Keratinocyte (primary cell): ENCODE measurements at places on chromosomes 3 and 15.

GRCh38 chr15:26013981-26014380, 150.9 kb upstream of the ATP10A start:
- DNase-seq = no peak

- DNase-seq = no peak
Observed at GRCh38 chr15:71893691-71894090, 83.3 kb downstream of the NR2E3 start.

DNA sequence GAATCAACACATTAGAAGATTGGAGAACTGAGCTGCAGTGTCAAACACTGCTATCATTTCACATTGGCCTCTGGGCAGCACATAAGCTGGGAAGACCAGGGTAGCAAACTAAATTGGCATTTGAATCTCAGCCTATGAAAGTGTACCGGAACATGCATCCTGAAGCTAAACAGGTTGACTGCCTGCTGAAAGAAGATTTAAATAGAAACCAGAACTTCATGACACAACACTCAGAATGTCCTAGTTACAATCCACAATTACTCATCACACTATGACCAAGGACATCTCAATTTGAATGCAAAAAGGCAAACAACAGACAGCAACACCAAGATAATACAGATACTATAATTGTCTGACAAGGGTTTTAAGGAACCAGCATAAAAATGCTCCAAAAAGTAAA, 26.2 kb downstream of the TM2D3 start:
- no peak for DNase-seq

DNA sequence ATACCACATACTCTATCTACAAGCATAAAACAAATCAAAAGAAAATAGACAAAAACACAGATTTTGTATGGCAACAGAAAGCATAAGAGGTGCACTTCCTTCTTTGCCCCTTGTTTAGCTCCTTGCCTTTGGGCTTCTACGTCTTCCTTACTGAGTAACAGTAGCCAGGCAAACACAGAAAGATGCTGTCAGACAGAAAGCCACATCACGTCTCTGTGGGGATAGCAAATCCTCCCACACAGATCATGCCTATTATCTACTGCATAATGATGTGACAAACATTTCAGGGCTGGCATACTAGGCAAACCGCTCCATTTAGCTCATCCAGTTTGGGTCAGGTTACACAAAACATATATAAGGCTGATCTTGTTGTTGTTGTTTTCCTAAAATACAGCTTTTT, 92.7 kb downstream of the BOC start:
- no peak for DNase-seq

- no peak for DNase-seq
Observed at GRCh38 chr3:139302801-139303113, 41.1 kb upstream of the MRPS22 start.

GRCh38 chr3:179322286-179323196, at the start of gene ZNF639:
TSS of gene ZNF639 (plus strand) at chr3:179323031. CDS start at chr3:179328294, 5,263 bp downstream.
- DNase-seq = no peak

- DNase-seq = no peak
Observed at GRCh38 chr3:47012342-47013230, 33.1 kb downstream of the NBEAL2 start.

GRCh38 chr3:195268576-195269309, 2.2 kb downstream of the XXYLT1 start:
- DNase-seq = no peak

- DNase-seq = no peak
Observed at GRCh38 chr15:51128701-51129100, 34.0 kb upstream of the TNFAIP8L3 start.

DNA sequence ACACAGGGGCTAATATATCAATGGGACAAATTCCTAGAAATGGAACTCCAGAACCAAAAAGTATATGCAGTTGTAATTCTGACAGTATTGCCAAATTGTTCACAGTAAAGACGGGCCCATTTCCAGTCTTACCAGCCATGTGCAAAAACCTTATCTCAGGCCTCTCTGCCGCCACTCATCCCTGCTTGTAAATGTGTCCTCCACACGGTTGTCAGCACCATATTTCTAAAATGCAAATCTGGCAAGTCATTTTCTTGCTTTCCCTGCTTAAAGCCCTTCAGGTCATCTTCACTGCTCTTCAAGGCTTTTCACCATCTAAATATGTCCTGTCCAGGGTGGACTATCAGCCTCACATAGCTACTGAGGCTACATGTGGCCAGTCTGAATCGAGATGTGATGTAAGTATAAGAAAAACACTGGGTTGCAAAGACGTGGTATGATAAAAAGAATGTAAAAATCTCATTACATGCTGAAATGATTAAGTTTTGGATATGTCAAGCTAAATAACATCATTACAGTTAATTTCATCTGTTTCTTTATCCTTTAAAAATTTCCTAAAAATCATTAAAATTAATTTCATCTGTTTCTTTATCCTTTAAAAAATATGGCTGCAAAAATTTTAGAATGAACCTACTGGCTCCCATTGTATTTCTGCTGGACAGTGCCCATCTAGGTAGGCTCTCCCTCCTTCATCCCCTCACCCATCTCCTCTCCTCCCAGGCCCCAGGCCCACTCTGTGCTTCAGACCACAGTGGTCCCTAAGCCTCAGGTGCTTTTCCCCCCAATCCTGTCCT, 980 bp downstream of the PARP9 start:
- no peak for DNase-seq

DNA sequence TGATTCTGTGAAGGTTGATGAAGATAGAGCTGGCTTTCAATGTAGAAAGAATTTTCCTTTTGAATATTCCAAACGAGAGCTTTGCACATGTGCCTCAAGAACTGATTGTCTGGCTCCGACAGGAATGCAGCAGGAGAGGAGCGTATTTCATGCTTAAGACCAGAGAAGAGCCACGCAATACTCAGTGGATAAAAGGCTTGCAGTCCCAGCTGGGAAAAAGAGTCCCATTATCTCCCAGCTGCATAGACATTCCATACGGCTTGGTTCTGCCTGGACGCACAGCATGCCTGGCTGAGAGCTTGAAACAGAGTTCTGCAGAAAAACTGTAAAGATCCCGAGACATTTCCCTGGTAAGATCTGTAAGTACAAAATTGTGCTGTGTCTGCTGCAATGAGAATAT, at the start of gene CNTN6:
CNTN6 (plus strand) TSS at position 254 of the 400 bp plus-strand sequence. CDS start 54,985 bp downstream, outside the sequence.
- DNase-seq = no peak

- DNase-seq = no peak
Observed at GRCh38 chr3:41673650-41674049, 288.3 kb downstream of the ULK4 start.

- no peak for DNase-seq
Observed at GRCh38 chr15:59548501-59549226, 62.9 kb upstream of the GCNT3 start.

DNA sequence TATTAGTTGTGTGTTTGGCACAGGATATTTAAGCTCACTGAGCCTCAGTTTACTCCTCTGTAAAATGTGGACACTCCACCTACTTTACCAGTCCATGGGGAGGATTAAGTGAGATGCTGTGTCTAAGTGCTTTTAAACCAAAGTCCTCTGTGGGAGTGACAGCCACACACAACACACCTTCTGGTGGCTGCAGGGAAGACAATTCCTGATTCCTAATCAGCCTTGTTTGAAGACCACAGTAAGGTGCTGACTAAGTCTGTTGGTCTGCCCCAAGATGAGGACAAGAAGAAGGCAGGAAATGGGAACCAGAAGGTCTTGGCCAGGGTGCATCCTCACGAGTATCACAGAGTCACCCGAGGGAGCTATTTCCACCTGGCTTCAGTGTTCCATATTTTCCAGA, 52.3 kb downstream of the EPHB1 start:
- no peak for DNase-seq

GRCh38 chr3:142904639-142905436, 16.0 kb upstream of the PCOLCE2 start:
- no peak for DNase-seq

DNA sequence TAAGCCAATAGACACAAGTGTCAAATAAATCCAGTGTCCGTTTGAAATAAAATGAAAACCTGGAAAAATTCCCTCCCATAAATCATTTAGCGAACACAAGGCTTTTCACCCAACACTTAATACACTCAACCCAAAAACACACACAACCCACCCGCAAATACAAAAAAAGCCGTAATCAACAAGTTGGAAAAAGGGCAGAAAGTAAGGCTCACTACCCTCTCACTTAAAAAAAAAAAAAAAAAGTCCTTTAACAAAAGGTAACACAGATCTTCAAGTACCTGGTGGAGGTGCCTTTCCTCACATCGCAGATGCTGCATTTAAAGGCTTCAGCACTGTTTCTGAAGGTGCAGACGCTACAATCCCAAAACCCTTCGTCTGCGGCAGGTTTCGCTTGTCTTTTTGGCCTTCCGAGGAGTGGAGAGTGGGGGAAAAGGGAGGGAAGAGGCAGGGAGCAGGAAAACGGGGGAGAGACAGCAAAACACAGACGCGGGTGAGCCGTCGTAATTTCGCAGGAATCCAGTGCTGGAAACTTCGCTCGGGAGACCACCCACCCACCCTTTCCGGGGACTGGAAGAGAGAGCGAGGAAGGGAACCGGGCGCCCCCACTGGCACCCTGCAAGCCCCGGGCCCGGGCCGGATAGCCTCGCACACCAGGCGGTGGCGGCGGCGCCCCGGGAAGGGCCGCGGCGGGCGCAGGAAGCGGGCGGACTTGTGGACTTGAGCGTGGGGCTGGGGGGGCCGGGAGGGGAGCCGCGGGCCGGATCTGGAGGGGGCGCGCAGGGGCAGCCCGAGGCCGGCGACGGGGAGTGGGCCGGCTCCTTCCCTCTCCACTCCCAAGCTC, 401.8 kb downstream of the SHQ1 start:
- no peak for DNase-seq

- no peak for DNase-seq
Observed at GRCh38 chr3:27500035-27500434, 15.9 kb upstream of the SLC4A7 start.

DNA sequence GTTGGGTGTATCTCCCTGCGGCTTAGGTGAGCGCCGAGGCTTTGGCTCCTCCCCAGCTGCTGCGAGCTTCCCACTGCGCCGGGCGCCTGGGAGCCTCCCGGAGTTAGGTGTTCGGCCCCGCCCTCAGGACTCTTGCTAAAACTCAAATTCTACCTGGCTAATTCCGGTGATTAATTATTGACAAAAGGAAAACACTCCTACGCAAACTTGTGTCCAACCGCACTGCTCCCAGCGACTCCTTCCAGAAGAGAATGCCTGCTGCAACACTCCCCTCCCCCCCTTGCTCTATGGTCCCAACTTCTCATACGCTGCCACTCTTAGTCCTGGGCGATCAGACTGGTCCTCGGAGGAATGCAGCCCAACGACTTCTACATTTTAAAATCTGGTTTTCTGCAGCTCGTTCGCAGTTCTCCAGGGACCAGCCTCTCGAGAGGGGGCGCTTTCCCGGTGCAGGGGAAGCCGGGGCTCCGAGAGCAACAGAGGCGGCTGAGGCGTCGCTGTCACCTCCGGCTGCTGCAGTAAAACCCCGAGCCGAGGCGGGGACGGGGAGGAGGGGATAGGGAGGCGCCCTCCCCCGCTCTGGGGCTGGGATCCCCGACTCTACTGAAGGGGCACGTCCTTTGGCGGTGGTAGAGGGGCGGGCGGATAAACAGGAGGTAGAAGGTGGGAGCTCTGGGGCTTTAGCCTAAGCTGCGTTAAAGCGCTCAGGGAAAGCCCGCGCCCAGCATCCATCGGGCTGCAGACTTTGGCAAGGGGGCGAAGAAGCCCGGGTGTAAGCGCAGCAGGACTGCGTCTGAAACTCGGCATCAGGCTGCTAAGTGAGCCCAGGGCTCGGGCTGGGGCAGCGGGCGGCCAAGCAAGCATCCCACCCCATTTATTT, at the start of gene SPTSSB:
SPTSSB (minus strand) TSS at position 77 of the 880 bp plus-strand sequence. CDS start 25,194 bp downstream, outside the sequence.
- no peak for DNase-seq

DNA sequence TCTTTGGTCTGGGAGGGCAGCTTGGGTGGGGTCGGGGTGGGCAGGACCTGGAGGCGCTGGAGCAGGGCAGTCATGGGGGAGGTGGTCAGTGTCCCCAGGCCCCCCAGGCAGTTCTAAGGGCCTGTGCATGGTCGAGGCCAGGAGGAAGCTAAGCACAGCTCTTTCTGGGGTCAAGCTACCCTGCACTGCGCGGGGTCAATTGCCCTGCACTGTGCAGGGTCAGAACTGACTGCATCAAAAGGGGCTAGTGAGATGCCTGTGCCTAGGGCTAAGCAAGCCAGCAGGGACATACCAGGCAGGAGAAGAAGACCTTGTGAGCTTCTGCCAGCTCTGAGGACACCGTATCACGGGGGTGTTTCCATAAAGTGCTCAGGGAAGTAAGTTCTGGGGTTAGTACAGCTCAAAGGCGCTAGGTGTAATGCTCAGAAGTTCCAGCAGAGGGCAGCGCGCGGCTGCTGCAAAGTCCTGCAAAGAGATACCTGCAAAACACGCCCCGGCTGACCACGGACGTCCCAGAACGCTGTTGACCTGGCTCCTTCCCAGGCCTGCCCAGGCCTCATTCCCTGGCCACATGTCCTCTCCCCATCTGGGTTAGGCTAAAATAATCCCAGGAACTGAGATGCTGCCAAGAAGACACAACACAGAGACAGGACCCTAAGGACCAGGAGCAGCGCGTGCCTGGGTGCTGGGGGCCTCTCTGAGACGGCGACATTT, 18.8 kb upstream of the IQSEC1 start:
- peak; percentile 28 for DNase-seq

- DNase-seq = no peak
Observed at GRCh38 chr3:120369037-120369467, 19.9 kb upstream of the LRRC58 start.

GRCh38 chr15:71888797-71889196, 78.4 kb downstream of the NR2E3 start:
- no peak for DNase-seq

GRCh38 chr3:167166594-167167253, 213.4 kb downstream of the ZBBX start:
- no peak for DNase-seq

DNA sequence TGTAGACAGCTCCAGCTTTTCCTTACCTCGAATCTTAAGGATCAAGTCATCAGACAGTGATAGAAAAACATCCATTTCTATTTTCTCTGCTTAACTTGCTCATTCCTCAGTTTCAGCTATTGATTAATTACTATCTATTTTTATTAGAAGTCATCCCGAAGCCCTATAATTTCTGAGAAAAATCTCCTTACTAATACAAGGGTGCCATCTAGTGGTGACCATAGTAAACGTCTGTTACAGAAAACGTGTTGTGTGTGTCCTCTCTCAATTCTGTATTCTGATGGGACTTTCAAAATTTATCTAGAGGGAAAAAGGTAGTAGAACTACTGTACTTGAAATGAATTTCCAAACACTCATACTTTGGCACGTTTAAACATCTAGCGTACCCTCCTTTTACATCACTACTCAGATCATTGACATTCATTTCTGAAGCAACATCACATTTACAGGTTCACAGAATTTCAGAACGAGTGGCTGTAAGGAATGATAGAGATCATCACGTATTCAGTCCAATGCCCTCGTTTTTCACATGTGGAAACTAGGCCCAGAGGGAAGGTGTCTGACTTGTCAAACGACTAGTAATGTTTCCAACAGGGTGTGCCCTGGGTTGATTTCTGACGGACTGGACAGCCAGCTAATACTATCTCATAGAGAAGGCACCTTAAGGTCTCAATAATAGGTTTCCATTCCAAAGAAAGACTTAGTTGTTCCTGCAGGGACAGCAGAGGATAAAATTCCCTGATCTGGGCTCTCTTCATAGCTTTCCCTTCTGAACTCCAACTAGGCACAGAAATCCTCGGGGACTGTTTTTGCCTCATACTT, 25.6 kb downstream of the HACD2 start:
- DNase-seq = no peak

GRCh38 chr3:18758047-18758704, 333.0 kb upstream of the SATB1 start:
- DNase-seq = peak; percentile 71
